Mucosa of gallbladder (tissue), 1 donor: ENCODE measurements at places on chromosomes 1 and 21. TPM values are rescaled to one million over a fixed set of nuclear protein-coding genes. Genes with fewer than 3 reads are reported as not detected.

DNA sequence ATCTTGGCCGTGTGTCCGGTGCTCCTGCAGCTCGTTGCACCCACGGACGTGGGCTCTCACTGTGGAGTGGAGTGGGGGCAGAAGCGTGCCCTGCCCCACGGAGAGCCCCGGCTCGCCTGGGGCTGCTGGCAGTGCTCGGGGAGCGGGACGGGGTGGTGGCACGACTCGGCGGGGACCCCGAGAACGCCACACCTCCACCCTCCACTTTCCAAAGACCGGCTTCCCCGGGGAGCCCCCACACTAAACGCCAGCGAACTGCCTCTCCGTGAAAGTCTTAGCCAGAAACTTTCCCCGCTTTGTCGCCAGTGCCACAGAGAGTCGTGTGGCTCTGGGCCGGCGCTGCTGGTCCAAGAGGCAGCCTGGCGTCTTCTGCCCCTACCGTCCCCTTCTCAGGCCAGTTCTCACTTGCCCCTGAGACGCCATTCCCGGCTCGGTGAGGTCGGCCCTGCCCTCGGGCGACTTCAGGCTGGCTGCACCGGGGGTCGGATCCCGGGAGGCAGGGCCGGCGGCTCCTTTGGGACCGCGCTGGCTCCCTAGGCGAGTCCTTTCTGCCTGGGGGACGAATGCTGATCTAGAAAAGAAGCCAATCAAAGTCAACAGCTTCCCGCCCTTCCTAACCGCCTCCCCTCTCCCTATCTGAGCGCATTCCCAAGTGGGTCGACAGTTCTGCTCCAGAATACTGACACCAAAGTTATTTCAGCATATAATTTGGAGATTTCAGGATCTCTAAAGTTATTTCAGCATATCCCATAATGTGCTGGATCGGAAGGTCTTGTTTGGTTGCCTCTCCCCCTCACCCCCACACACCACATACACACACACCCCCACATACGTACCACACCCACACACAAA lies 2.6 kb upstream of the SAMD13 start:
- DNase-seq = peak; percentile 14

DNA sequence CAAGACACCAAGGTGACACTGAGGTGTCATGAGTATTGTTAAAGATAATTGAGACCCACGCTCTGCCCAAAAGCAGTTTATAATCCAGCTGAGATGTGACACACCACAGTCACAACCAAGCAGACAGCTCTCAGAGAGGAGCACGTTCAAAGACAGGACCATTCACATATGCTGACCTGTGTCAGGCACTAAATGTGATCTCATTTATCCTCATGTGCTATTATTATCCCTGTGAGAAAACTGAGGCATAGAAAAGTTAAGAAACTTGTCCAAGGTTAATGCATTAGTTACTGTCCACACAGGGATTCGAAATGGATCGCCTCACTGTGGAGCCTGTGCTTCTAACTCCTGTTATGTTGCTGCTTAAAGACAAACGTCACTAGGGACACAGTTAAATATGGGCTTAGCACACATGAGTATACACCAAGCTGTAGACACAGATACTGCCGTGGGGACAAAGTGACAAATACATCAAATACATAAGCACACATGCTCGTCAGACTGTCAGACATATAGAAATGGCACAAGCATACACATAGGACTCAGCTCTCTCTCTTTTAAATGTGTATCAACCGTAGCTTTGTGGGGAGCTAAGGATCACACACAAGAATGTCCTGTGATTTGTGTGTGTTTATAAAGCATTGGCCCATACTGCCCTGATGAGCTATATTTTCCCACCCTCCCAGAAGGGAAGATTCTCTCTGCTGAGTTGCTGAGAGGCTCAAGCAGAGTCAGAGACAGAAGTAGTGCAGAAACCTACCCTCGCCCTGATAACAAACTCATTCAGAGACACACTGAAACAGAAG lies 3.5 kb upstream of the IGSF8 start:
- no peak for DNase-seq

DNA sequence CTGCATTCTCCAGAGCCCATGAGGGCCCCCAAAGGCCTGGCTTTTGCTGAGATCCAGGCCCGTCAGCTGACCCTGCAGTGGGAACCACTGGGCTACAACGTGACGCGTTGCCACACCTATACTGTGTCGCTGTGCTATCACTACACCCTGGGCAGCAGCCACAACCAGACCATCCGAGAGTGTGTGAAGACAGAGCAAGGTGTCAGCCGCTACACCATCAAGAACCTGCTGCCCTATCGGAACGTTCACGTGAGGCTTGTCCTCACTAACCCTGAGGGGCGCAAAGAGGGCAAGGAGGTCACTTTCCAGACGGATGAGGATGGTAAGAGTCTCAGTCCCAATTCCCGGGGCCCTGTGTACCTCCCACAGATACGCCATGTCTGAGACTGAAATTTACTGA lies 39.1 kb downstream of the PTPRU start:
- no peak for DNase-seq

DNA sequence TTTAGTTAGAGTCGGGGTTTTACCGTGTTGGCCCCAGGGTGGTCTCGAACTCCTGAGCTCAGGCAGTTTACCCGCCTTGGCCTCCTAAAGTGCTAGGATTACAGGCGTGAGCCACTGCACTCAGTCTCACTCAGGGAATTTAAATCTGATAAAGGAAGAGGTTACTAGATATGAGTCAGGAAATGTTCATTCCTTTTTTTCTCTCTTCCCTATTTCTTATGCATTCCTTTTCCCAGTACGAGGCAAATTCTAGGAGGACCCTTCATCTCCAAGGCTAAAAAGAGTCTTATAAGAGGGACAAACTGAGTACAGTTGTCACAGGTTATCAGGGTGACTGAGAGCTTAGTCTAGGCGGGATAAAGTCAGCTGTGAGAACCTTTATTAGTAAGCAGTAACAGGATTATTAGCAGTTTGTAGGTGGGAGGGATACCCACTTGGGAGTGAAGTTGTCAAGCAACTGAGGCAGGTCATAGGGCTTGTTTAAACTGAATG lies 9.1 kb downstream of the MACF1 start:
- DNase-seq = no peak

EPS8L3 gene
- total RNA-seq = 459 TPM

LAX1 gene
- total RNA-seq = 1.9 TPM

CFHR4 gene
- not detected for total RNA-seq

MLLT11 gene
- 3.6 TPM for total RNA-seq

LAMC2 gene
- total RNA-seq = 24.5 TPM
